ENCODE measurements at places on chromosomes 7 and 10.
A peak's percentile ranks its signal among the peaks of the same experiment; 100 is the strongest.

GRCh38 chr7:34155220-34155908 lies 250.0 kb downstream of the BMPER start:
- ATAC-seq, result no peak

GRCh38 chr7:44218418-44219201 lies 17.8 kb downstream of the YKT6 start:
- no peak for ATAC-seq

DNA sequence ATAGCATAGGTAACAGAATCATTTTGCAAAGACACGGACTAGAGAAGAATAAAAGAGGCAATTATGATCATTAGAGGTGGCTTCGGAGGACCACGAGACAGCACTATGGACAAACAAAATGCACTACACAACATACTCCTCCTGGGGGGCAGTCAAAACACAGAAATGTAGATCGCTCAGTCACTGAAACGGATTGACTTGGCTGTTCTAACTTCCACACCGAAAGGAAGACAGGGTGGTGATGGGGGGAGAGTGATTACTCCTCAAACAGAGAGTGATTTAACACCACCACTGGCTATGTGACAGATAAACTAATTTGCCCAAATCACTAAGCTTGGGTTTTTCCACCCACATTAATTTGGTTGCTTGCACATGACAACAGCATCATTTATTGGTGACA lies 14.1 kb upstream of the PPA1 start:
- ATAC-seq, result no peak

DNA sequence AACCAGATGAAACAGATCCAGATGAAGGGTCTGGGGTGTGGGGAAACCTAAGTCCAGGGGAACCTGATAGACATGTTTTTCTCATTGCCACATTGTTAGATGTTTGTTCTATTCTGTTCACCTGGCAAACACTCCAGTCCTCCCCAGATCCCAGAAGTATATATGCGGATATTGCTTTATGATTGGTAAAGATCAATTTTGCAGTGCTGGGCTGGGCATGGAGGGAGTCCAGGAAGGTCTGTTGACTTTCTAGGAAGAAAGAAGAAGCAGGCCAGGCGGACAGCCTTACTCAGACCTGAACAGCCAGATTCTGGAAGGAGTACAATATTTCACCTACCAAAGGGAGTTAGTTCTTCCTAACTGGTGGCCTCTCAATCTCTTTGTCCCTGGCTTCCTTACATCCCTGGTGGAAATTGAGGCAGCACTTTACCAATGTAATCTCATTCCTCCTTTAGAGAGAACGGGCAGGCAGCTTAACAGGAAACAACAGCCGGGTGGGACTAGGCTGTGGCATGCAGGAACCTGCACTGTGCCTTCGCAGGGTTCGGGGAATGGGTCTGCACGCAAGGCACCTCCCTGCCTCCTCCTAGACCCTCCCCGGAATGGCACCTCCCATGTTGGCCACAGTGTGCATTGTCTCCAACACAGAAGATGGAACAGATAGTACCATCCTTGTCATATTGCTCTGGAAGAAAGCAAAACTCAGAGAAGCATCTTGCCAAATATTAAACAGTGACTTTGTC lies 930 bp downstream of the GIMAP6 start:
- peak; percentile 70 for ATAC-seq

DNA sequence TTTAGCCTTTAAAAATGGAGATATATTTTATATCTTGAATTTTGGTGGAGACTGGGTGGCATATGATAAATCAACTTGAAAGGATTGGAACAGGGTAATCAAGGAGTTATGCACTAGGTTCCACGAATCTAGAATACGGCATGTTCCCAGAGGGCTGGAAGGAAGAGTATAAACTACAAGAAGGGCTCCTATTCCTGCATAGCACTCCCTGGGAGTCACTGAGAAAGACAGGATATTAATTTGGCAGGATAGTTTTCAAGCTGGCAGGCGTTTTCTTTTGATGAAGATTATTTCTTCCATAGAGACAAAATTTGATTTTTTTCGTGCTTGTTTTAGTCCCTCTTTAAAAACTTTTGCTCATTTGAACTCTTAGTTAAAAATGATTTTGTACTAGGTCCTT lies 119.7 kb downstream of the VWC2 start:
- ATAC-seq, result no peak

DNA sequence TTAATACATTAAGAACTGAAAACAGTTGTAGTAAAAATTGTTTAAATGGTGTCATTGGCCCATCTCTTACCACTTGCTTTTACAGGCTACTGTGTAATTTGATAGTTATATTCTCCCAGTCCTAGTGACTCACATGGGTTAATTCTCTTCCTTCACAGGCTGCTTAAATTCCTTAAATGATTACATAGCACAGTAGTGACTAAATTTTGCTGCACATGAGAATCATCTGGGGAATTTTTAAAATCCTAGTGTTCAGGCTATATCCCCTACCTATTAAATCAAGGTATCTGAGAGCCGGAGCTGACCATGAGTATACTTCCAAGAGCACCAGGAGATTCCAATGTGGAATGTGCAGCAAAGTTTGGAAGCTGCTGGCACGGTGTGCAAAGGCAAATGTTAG lies 45.3 kb upstream of the ZNF800 start:
- no peak for ATAC-seq

DNA sequence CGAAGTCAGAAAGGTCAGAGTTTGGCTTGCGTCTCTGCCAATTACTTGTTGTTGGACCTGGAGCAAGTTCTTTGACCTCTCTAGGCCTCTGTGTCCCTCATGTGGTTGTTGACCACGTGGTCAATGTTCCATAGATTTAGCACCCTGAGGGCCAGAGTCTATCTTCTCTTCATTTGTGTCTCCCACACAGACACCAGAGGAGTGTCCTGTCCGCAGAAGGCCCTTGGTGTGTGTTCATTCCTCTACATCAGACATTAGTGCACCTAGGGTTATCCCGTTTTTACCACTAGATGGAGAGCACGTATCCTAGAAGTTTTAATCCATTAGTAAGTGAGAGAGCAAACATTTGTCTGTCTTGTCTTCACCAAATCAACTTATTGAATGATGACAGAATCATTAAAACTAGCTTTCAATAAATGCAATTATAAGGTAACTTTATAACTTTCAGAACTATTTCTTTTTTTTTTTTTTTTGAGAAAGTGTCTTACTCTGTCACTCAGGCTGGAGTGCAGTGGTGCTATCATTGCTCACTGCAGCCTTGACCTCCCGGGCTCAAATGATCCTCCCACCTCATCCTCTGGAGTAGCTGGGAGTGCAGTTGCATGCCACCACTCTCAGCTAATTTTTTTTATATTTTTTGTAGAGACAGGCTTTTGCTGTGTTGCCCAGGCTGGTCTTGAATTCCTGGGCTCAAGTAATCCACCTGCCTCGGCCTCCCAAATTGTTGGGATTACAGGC lies 122.5 kb upstream of the ANKRD1 start:
- ATAC-seq, result no peak

GRCh38 chr7:98395951-98396350 lies 4.9 kb downstream of the BAIAP2L1 start:
- no peak for ATAC-seq

GRCh38 chr7:22105550-22105949 lies 159.9 kb upstream of the CDCA7L start:
- ATAC-seq, result no peak

- no peak for ATAC-seq
These were observed 120.4 kb downstream of the RGS10 start for GRCh38 chr10:119421891-119422681.

GRCh38 chr7:115680921-115681320 lies 349.6 kb downstream of the TFEC start:
- no peak for ATAC-seq

GRCh38 chr7:108028111-108028510 lies 25.1 kb upstream of the LAMB1 start:
- no peak for ATAC-seq

DNA sequence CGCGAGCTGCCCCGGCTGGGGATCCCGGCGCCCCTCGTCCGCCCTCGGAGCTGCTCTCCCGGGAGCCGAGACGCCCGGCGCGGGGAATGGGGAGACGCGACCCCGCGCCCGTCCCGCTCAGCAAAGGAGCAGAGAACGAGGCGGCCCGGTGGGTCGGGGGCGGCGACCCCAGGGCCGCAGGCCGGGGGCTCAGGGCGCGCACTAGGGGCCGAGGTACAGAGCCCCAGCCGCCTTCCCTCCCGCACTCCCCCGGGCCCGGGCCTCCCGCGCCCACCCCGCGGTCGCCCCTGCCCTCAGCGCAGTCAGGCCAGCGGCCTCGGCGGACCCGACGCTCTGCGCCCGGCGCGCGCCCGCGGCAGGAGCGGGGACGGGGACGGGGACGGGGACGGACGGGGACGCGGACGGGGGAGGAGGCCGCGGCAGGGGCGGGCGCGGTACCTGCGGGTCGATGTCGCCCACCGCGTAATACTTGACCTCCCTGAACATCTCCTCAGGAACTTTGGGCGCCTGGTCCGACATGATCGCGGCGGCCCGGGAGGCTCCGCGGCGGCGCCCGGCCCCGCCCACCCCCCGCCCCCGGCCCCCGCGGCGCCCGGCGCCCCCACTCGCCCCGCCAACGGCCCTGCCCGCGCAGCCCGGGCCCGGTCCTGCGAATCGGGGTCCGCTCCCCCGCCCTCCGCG lies 373 bp downstream of the PAXIP1 start:
- ATAC-seq, result peak; percentile 40

DNA sequence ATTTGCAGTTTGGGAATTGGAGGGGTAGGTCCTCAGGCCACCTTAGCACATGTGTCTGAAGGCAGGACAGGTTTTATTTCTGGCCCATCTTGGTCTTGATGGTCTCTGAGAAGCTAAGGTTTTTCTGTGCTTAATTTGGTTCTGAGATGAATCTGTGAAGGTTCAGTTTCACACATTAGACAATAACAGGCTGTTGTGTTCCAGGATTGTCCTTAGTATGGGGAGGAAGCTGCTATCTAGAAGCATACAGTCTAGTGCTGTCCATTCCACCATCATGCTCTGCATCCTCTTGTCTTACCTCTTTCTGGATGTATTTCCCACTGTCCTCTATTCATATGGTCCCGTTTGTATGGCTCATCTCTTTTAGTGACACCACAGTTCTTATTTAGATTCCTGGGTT lies 7.1 kb downstream of the UBE2D1 start:
- ATAC-seq, result no peak

GRCh38 chr10:15737656-15738055 lies 17.9 kb upstream of the ITGA8 start:
- ATAC-seq, result no peak

- ATAC-seq, result no peak
These were observed 210.0 kb upstream of the PPP2R2D start for GRCh38 chr10:131690805-131691239.

DNA sequence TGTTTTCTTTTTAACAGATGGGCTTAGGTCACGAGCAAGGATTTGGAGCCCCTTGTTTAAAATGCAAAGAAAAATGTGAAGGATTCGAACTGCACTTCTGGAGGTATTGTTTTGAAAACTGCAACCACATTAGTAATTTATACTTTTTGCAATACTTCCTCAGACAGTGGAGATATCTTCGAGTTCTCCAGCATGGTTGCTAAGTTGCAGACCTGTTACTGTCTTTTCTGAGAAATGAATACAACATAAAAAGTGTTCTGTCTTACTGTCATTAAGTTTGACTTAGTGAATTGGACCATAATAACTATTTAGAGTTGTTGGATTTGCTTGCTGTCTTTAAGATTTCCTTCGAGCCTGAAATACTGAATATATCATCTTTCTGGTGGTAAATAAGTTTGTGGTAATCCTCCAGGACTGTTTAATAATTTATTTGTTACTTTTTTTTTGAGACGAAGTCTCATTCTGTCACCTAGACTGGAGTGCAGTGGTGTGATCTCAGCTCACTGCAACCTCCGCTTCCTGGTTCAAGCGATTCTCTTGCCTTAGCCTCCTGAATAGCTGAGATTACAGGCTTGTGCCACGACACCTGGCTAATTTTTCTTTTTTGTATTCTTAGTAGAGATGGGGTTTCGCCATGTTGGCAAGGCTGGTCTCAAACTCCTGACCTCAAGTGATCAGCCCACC lies 24.3 kb downstream of the TES start:
- no peak for ATAC-seq

DNA sequence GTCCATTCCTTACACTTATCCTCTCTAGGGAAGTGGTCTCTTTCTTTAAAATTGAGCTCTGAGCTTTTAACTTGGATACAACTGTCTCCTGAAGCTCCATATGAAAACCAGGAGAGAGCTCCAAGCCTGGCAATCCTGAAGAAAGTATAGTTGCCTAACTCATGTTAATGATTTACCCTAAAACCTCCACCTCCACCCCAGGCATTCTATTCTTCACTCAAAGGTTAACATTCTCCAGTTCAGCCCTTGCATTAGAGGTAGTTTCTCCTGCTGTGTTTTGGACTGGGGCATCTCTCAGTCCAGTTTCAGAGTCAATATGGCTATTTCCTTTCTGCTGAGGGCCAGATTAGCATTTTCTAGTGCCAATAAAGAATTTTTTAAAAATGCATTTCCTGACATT lies 195.5 kb downstream of the SLC25A13 start:
- no peak for ATAC-seq

DNA sequence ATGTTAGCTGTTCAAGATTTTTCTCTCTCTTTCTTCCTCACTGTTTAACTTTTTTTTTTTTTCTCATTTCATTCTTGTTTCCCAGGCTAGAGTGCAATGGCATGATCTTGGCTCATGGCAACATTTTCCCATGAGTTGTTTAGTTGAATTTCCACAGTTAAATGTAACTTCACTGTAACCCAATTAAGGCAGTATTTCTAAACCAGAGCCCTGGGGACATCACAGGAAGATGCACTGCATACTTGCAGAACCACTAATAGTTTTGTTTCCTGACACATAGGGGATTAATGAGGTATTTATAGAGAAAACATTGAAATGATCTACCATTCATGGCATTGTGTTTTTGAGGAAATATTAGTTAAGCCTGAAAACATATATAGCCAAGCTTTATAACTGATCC lies 795.6 kb upstream of the GHITM start:
- ATAC-seq, result no peak

- no peak for ATAC-seq
These were observed 181.9 kb upstream of the PRSS58 start for GRCh38 chr7:142439739-142440138.

DNA sequence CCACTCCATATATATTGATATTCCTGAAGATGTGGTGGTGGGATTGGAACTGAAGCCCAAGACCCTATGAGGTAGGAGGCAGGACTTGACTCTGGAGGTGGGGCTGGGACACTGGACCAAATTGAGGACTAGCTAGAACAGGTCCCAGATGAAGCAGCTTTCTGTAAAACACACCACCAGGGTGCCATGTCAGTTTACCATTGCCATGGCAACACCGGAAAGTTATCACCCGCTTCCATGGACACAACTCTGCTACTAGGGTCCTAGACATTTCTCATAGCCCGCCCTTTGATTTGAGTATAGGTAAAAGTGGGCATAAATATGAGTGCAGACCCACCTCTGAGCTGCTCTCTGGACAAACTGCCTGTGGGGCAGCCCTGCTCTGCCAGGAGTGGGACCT lies 490.5 kb upstream of the PFKP start:
- no peak for ATAC-seq
